ENCODE measurements at places on chromosomes 7 and 10.

DNA sequence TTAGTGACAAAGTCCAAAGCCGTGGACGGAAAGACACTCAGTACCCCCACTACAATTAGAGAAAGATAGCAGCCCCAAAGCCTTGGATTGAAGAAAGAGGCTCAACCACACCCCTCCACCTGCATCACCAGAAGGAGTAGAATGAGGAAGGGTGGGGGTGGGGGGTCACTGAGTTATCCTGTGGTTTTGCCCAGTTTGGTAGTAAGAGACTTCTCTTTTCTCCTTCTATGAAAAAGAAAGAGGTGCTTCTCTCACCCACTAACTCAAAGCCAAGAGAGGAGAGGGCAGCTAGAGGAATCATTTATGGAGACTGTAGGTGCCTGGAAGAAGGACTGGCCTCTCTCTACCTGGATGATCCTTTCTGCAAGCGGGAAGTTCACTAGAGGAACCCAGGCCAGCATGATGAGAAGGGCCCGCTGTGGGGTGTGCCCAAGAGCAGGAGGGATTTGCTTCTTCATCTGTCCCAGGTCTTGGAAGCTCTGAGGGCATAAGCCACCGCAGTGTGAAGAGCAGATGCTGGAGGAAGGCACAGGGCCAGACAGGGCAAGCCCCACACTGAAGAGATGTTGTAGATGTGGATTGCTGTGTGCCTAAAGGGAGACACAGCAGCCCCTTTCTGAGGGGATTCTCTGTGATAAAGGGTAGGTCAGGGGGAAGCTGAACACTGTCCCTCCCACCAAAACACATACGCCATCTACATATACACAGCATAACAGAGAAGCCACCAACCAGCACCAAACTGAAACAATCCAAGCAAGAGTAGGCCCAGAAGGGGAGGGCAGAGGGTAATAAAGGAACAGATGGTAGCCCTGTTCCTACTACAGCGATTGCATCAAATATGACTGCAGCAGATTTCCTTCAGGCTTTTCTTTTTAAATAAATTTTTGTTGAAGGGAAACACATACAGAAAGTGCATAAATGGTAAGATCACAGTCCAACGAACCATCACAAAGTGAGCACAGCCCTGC lies 25.8 kb upstream of the LANCL2 start:
- DNase-seq: no peak

- DNase-seq: no peak
These were observed 46.7 kb downstream of the FZD1 start for GRCh38 chr7:91310830-91311460.

DNA sequence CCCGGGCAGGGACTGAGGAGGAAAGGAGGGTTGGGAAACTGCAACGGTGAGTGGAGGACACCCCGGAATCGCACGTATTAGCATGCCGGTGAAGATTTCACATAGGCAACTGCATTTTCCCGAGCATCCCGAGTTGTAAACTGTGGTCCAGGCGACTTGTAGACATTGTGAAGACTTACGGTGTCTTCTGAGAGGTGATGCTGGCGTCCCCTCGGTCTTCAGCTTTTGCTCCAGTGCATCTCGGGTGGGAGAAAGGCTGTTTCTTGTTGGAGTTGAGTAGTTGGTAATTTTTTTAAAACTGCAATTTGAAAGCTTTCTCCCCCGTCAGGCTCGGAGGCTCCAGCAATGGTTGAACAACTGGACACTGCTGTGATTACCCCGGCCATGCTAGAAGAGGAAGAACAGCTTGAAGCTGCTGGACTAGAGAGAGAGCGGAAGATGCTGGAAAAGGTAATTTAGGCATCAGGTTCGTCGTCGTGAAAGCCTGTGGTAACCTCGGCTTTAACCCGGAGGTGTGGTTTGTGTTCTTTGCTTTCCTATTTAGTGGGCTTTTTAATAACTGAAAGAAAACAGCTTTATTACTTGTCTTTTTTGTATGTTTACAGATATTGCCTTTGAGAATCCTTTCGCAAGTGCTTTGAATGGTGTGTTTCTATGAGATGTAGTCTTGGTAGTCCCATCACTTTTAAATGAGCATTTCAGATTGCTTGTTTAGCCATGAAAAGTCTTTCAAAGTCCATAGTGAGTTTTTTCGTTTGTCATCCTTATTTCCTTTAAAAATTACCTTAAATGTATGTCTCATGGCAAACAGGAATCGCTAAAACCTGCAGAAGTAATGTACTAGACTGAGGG lies 687 bp downstream of the HELLS start:
- no peak for DNase-seq

- peak; percentile 44 for DNase-seq
These were observed 982 bp downstream of the SFXN3 start for GRCh38 chr10:101031796-101032636.

DNA sequence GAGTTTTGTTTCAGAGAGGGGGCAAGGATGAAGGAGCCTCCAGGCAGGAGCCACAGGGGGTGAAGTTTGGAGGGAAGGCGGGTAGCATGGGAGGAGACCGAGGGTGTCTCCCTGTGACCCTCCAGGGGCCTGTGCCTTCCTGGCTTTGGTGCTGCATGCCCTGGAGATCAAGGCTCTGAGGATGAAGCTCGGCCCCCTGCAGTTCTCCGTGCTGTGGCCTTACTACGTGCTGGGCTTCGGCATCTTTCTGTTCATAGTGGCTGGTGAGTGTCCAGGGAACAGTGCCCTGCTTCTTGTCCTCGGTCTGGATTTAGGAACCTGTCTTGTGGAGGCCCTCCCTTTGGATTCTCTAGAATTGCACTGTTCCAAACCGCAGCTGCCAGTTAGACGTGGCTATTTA lies 9.2 kb upstream of the ZSCAN25 start:
- DNase-seq: no peak

DNA sequence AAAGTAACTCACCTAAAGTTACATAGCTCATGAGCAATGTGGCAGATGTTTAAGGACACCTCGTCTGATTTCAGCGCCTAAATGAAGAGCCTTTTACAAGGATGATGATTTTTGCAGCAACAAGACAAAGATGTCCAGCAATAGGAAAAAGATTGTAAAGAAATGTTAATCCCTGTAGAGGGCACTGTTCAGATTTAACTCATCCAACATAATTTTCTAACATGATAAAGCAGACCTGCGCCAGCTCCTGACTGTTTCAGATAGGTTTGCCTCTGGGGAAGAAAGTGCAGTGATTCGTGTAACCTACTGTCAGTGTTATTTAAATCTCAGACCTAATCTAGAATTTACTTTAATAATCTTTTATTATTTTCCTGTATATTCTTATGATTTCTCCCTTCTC lies 595.2 kb downstream of the AUTS2 start:
- no peak for DNase-seq

GRCh38 chr7:150958062-150958552 lies 20.0 kb downstream of the KCNH2 start:
- DNase-seq: no peak

DNA sequence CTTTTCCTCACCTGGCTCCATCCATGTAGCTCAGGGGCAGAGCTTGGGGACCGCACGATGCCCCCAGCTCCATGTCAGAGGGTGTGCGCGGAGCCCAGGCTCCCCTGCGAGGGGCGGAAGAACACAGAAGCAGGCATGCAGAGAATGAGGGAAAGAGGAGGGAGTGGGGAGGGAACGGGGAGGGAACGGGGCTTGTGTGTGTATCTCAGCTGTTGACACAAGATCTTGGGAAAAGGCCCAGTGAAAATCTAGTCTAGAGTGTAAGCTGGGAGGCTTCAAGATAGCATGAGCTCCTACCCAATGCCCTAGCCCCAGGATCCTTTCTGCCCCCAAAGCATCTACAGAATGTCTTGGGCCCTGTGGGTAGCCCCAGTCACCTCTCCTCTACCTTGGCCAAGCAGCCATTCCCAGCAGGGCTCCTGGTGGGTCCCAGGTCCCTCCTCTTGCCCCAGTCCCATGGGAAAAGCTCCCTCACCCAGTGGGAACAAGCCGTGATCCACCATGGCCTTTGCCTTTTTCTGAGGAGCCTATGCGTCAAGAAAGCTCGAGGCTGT lies 25.1 kb upstream of the NDST2 start:
- DNase-seq: no peak

DNA sequence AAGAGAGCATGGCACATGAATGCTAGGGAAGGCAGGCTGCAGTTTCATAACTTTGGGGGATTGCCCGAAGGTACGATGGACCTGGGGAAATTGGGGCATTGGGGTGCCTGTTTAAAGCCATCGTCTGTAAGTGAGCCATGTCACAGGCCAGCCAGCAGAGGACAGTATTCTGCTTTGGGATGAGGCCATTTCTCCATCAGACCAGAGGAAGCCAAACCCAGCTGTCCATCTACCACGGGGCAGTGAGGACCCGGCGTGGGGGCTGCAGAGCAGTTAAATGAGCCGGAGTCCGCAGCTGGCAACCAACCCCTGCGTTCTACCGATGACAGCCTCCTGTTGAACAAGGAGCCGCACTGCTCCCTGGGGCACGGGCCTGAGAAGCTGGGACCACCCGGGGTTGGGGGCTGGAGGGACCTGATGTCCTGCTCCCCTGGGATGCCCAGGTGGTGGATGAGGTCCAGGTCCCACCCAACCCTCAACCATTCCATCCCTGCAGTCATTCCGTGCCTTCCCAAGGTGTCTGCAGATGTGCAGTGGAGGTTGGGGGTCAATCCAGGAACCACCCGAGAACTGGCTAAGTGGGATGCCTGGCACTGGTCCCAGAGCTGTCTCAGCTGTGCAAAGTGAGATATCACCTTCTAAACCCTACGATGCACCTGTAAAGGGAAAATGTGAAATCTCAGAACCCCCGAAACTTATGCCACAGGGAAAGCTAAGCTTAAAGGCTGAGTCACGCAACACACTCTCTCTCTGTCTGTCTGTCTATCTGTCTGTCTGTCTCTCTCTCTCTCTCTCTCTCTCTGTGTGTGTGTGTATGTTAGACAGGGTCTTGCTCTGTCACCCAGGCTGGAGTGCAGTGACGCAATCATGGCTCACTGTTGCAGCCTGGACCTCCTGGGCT lies 12.1 kb upstream of the RHBDD2 start:
- no peak for DNase-seq

GRCh38 chr10:131636841-131637724 lies 263.7 kb upstream of the PPP2R2D start:
- no peak for DNase-seq

DNA sequence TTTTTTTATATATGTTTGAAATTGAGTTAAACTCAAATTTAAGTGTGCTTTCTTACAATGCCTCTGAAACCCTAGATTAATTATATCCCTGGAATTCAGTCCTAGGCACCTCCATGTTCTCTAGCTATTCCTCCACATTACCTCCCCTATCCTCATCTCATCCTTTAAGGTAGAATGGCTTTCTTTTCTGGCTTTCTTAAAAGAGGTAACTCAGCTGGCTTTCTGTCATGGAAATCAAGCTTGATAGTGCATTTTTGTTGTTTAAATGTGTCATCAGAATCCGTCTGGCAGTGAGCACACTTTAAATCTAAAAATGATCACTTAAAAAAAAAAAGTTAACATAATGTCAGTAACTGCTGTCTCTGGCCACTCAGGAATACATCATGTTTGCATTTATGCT lies 42.2 kb downstream of the AHR start:
- DNase-seq: no peak

DNA sequence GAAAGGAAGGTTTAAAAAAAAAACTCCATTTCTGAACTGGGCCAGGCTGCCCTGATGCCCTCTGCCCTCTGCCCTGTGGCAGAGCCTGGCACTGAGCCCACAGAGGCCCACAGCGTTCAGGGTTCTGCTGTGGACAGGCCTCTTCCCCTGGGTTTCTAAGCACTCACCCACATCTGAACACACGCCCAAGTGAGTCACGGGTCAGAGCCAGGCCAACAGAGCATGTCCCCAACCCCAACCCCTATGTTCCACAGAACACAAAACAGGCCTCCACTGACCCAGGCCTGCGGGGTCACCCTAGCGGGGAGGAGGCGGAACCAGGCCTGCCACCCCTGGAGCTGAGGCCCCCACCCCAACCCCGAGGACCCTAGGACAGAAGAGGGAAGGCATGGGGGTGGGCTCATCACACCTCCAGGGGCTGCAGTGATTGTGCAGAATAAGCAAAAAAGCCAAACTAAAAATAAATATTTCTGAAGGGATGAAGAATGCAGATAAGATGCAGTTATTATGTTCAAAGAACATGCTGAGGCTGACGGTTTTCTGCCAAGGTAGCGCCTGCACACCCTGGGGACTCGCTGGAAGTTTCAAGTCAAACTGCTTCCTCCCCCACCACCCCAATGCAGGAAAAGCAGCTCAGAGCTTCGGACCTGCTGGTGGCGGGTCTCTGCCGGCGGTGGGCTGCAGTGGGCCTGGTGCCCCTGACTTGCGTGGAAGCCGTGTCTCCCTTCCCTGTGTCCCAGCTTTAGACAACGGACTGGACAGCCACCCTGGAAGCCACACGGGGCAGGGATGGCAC lies 5.4 kb downstream of the WDR86 start:
- peak; percentile 14 for DNase-seq

DNA sequence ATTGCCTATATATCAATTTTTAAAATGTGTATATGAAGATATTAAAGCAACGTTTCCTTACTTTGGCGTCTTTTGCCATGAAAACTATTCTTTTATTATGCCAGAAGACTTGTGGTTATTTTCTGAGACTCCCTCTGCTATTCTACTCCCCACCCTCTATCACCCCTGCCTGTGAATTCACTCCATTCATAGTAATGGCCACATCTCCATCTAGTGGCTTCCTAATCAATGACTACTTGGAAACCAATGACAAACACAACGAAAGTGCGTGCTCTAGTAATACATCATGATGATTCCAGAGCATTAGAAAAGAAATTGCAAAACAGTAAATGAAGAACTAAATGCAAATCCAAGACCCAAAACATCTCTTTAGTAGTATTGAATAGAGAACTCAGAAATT lies 186.7 kb upstream of the HGF start:
- no peak for DNase-seq

DNA sequence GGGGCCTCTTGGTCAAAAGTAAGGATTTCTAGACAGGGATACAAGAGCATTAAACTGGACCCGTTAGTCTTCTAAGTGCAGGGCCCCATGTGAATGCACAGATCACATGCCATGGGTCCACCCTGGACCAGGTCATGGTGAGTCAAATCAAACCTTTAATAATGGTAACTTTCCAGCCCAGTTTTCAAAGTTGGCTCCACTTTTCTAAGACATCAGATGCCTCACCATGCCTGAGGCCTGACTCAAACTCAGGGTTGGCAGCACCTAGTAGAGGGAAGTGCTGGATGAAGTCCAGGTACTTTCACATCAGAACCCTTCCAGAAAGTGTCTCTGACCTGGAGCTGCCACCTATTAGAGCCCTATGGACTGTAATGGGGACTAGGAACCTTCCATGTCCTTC lies 9.7 kb upstream of the SMIM30 start:
- DNase-seq: no peak

- DNase-seq: no peak
These were observed 29.3 kb downstream of the KLF6 start for GRCh38 chr10:3755440-3756359.

Data from D721Med (cell line).